Smooth muscle cell of trachea (primary cell): ENCODE measurements at places on chromosomes 3 and 15. TPM values are rescaled to one million over a fixed set of nuclear protein-coding genes. Genes with fewer than 3 reads are reported as not detected.

Gene CHL1
- total RNA-seq = 3.3 and 8.9 TPM in 2 replicates

Gene LSM3
- total RNA-seq = 4.6 and 17.5 TPM in 2 replicates

Gene LTK
- 0.17 and 0.58 TPM in 2 replicates for total RNA-seq

Gene SRGAP3
- 6.1 and 7.8 TPM in 2 replicates for total RNA-seq

Gene IL17RB
- total RNA-seq = under 0.01 and 0.17 TPM in 2 replicates

Gene HYAL1
- total RNA-seq = 4.2 and 6.1 TPM in 2 replicates

Gene LRRC2
- total RNA-seq = under 0.01 and 0.99 TPM in 2 replicates

Gene DUOX2
- 0.17 TPM in 1 of 2 replicates, not detected in the other for total RNA-seq

Gene GATA2
- 1.6 and 2.6 TPM in 2 replicates for total RNA-seq

Gene CFAP20DC
- 4.8 and 6.8 TPM in 2 replicates for total RNA-seq

Gene CCDC54
- not detected in 2 replicates for total RNA-seq

Gene PLIN1
- under 0.01 and 0.50 TPM in 2 replicates for total RNA-seq

Gene LDHAL6B
- total RNA-seq = not detected in 2 replicates

Gene ACKR4
- 32.6 and 33.6 TPM in 2 replicates for total RNA-seq

Gene CA12
- 94.0 and 255 TPM in 2 replicates for total RNA-seq

Gene KLHDC8B
- 43.6 and 58.7 TPM in 2 replicates for total RNA-seq

Gene CNTN6
- under 0.01 TPM in 1 of 2 replicates, not detected in the other for total RNA-seq

Gene GOLGA6B
- not detected in 2 replicates for total RNA-seq

Gene GLDN
- total RNA-seq = 35.1 and 127 TPM in 2 replicates

Gene PP2D1
- not detected in 2 replicates for total RNA-seq

Gene C3orf20
- under 0.01 TPM in 1 of 2 replicates, not detected in the other for total RNA-seq

Gene SCN5A
- 0.29 and 1.2 TPM in 2 replicates for total RNA-seq

Gene ESYT3
- 0.17 TPM in 1 of 2 replicates, not detected in the other for total RNA-seq

Gene GUCA1C
- total RNA-seq = not detected in 2 replicates

Gene CD200R1
- total RNA-seq = under 0.01 TPM in 1 of 2 replicates, not detected in the other

Gene PTH1R
- total RNA-seq = 0.66 TPM in 1 of 2 replicates, not detected in the other

Gene OIP5
- 1.5 and 10.0 TPM in 2 replicates for total RNA-seq

Gene EXD1
- total RNA-seq = under 0.01 TPM in 1 of 2 replicates, not detected in the other
